D721Med (cell line): ENCODE measurements at places on chromosomes 2 and 18.

GRCh38 chr2:128608921-128609880 is 290.5 kb upstream of the HS6ST1 start:
- no peak for DNase-seq

DNA sequence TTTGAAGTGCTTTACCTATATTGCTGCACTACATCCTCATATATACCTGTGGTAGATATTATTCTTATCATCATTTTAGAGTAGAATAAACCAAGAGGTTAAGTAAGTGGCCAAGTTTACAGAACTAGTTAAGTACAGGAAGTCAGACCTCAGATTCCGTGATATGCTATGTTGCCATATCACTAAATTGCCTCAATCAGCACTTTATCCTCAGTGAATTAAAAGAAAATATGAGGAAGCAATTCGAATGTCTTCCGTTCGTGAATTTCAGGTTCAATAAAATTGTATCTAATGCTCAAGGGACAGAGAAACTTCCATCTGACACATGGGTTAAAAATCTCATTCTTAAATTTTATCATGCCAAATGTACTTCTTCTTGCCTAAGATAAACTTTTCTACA is 848.6 kb downstream of the CPS1 start:
- no peak for DNase-seq

DNA sequence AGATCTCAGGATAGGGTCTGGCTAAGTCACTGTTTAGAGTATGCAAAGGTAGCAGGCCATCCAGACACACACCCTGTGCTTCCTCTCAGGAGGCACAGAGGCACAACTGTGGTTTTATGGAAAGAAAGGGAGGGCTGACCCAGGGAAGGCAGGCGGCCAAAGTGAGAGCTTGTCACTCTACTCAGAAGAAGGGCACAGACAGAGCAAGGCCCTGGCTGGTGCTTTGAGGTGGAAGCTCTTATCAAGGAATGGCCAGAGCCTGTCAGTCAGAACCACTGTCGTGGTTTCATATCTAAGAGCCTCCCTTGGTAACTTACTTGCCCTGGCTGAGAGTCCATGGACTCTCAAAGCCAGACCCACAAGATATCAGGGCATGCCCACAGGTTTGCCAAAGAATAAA is 40.7 kb downstream of the SLC9A2 start:
- DNase-seq: no peak

DNA sequence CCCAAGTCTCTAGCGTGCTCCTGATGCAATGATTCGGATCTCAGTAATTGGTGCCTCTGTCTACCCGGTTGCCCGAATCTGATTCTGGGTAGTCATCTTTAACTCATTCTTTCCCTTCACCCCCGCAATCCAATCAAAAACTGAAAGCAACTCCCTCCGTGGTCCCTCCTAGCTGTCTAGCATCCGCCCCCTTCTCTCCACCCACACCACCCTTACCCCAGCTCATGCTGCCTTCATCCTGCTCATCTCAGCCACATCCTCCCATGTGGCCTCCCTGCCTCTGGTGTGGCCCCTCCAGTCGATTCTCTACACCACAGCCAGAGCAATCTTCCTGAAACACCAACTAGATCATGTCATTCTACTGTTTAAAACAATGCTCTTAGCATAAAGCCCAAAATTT is 62.3 kb downstream of the TTC32 start:
- DNase-seq: no peak

DNA sequence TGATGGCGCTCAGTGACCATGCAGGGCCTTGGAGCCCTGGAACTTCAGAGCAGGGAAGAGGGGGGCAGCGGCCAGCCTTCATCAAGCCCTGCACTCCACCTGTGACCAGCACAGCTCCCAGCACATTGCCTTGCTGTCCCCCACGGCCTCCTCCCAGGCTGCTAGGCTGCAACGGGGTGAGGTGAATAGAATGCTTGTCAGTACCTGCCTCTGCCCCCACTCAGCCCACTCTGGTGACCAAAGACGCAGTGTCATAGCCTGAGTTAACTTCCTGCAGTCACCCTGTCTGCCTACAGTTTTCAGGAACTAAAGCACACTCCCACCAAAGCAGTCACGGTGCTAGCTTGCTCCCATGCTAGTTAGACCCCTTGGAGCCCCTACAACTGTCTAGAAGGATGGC is 72.1 kb downstream of the STPG4 start:
- DNase-seq: no peak

GRCh38 chr2:67782443-67782842 is 280.4 kb downstream of the C1D start:
- DNase-seq: no peak

DNA sequence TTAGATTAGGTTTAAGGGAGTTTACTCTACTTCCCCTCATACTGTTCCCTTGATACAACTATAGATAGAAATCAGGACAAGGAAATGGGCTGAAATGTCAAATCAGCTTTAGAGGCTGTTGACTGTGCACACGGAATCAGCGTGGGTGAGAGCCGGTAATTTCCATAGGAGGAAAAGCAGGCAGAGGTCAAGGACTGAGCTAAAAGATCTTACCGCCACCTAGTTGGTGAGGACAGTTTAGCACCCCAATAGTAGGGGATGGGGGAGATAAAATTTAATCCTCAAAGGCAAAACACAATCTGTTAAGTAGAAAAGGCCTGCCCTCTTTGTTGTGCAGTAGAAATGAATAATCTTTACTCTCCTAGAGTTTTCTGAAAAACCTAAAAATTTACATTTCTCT is 1154.5 kb upstream of the CHAC2 start:
- DNase-seq: no peak

DNA sequence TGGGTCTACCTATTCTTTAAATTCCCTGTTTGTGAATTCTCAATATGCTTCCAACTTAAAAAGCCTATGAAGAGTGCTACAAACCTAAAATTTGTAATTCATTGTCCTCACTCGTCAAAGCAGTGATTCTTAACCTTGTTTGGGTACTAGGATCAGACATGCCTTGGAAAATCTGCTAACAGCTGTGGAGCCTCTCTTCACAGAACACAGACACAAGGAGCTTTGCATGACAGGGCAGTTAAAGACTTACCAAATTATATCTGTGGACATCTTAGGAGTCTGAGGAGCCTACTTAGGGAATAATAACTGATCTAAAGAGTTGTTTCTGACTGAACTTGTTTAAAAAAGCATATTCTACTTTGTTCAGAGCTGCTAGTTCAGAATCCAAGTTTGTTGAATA is 38.1 kb downstream of the TMEM87B start:
- DNase-seq: no peak

DNA sequence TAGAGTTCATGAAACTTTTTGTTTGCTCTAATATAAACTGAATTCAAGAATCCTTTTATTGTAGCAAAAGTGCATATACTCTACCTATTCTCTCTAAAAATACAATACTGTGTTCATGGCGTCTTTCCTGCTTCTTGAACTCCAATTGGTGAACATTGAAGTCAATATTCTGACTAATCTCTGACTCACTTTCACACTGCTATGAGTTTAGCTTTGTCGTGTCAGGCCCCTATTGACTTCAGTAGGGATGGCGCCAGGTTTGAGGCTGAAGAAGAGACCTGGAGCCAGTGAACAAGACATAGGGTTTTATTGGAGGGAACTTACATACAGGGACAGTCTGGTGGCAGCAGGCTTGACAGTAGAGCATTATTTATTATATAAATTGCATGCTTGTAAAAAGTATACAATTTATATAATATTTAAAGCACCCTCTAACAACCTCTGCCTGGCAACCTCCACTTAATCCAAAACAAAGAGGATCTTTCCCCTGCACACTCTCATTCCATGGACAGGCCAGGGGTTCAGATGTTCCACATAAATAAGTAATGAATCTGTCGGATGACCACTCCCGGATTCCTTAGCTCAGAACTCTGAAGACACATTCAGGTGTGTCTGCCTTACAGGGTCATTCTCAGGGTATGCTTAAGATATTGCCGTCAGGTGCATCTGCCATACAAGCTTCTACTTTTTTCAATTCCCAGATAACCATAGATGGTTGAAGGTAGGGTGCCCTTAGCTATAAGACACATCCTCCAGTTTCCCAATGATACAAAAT is 141.0 kb downstream of the CERS6 start:
- no peak for DNase-seq

- DNase-seq: no peak
Measured at GRCh38 chr2:223882715-223883114, 45.3 kb upstream of the AP1S3 start.

DNA sequence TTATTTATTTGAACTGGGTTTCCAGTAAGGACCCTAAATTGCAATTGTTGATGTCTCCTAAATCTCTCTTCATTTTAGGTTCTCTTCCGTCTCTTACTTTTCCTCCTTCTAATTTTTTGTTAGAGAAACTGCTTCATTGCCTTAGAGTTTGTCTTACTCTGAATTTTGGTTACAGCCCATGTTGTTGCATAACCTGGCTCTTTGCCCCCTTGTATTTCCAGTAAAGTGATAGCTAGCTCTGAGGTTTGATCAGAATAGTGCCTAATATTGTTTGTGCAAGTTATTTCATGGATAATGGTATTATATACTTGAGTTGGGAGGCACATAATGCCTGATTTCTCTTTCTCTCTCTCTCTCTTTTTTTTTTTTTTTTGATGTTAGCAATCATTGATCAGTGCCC is 71.8 kb downstream of the MGAT5 start:
- DNase-seq: no peak

- no peak for DNase-seq
Measured at GRCh38 chr18:36811430-36811829, 17.4 kb downstream of the TPGS2 start.

GRCh38 chr2:40363631-40364030 is 88.3 kb downstream of the SLC8A1 start:
- DNase-seq: no peak

- DNase-seq: no peak
Measured at GRCh38 chr2:240451108-240451611, 15.7 kb downstream of the GPC1 start.

DNA sequence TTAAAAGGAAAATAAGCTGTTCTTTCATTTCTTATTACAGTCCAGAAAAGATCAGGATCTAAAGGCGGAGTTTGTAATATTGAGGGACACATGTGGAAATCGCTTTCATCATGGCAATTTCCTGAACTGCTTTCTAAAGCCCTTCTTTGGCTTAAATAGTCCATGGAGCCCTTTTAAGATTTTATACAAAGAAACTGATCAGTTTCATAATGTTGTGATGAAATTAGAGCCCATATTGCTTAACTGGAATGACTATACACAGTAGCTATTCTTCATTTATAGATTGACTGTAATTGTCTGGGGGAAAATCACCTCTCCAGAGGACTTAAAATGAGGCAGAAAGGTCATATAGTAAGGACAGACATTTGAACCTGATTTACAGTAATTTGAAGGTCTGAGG is 322.2 kb downstream of the ETAA1 start:
- DNase-seq: no peak

GRCh38 chr2:143942486-143942885 is 577.4 kb downstream of the ZEB2 start:
- no peak for DNase-seq

- no peak for DNase-seq
Measured at GRCh38 chr18:13500227-13500865, 226.0 kb downstream of the FAM210A start.

GRCh38 chr2:42249887-42250286 is 80.7 kb downstream of the EML4 start:
- DNase-seq: no peak

DNA sequence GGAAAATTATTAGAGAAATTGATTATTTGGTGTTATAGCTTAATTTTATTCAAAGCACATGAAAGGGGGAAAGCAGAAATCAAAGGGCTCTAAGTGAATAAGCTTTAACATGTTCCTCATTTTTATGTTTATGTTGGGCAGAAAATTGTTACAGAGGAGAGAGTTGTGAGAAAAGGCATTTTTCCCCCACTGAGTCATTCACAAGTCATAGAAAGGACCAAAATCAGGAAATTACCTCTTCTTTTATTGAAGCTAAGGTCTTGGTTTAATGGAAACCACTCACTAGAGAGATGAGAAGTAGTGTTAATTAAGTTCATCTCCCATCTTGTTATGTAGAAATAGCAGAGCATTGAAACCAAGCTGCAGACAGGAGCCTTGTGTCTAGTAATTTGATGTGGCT is 175.3 kb upstream of the THUMPD2 start:
- no peak for DNase-seq

DNA sequence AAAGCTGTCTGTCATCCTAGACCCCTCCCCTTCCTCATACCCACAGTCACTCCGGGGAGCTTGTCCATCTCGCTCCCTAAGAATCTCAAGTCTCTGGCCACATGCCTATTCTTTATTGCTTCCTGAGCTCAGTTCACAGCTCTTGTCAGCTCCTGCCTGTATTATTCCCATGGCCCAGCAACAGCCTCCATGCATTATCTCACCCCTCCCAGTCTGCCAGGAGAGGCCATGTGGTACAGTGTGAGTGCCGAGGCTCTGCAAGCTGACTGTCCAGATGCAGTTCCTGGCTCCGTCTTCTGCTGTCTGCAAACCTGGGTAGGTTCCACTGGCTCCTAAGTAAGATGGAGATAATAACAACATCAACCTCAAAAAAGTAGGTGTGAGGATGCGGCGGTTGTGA is 79.7 kb downstream of the MRPS9 start:
- DNase-seq: no peak

- DNase-seq: no peak
Measured at GRCh38 chr2:63434024-63435001, 154.0 kb downstream of the WDPCP start.

DNA sequence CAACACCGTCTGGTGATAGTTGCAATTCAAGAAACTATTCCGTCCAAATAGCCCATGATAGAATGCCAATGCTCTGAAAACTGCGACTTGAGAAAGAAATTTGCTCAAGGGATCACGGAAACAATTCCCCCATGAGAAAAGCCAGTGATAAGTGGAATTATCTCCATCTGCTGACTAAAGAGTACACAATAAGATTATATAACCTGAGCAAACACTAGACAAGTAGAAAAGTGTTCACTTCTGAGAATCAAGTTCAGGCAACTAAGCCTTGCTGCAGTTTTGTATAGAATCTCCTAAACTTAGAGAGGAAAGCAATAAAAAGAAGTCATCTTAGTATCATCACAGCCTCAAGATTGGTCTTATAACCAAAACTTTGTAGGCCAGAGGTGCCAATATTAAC is 336.3 kb upstream of the NRXN1 start:
- DNase-seq: no peak

- DNase-seq: no peak
Measured at GRCh38 chr2:158214431-158214830, 112.8 kb downstream of the UPP2 start.

GRCh38 chr2:193980599-193980998 is 1676.4 kb upstream of the SLC39A10 start:
- no peak for DNase-seq

DNA sequence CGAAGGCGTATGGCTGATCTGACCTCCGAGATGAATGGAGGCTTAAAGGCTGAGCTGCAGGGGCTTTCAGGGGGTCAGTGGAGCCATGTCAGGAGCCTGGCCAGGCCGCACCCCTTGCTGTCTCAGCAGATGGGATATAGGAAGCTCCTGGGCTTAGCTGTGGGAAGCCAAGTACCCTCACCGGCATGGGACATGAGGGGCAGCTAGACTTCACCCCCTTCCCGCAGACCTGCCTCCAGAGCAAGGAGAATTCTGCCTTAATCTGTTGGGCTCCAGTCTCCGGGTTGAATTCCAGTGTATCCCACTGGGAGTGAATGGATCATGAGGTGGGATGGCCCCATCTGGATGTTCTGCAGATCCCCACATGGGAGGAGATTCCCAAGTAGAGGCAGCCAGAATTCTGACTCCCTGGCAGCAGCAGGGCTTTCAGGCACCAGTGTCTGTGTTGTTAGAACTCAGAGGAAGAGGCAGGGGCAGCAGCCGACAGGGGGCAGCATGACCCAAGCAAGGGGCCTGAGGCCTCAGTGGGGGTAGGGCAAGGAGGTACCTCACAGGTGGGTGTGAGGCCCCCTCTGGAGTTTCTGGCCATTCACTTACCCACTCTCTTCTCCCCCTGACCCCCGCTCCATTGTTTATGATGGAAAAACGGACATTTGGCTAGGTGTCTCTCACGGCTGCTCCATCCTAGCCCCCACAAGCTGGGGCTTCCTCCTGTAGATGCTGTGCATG is 19.1 kb downstream of the CAPG start:
- no peak for DNase-seq
